ENCODE measurements at places on chromosomes 7 and 10. TPM values are rescaled to one million over a fixed set of nuclear protein-coding genes. Genes with fewer than 3 reads are reported as not detected.

GRCh38 chr7:139762886-139763285 is 14.9 kb downstream of the HIPK2 start:
- no peak for DNase-seq

- DNase-seq: peak; percentile 94
These were observed 92.0 kb upstream of the INSIG1 start for GRCh38 chr7:155205368-155206317.

GRCh38 chr7:1845536-1846311 is 175.6 kb downstream of the ELFN1 start:
- no peak for DNase-seq

- peak; percentile 94 for DNase-seq
These were observed 13.1 kb downstream of the LSM5 start for GRCh38 chr7:32476816-32477648.

GRCh38 chr7:139080905-139081304 is 28.6 kb downstream of the ZC3HAV1 start:
- no peak for DNase-seq

DNA sequence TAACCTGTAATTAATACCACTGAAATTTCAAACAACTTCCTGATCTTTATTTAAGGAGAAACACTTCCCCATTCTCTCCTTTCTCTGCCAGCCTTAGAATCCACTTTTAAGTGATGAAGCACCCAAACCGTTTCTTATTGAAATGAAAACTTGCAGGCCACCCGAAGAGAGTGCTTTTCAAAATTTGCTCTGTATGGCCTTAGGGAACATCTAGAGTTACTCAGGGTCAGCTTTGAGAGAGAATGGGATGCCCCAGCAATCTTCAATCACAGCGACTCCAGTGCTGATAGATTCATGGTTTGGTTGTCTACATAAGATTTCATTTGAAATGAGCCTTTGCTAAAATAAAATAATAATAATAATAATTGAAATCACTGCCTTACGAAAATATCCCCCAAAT is 323.1 kb downstream of the PCLO start:
- no peak for DNase-seq

DNA sequence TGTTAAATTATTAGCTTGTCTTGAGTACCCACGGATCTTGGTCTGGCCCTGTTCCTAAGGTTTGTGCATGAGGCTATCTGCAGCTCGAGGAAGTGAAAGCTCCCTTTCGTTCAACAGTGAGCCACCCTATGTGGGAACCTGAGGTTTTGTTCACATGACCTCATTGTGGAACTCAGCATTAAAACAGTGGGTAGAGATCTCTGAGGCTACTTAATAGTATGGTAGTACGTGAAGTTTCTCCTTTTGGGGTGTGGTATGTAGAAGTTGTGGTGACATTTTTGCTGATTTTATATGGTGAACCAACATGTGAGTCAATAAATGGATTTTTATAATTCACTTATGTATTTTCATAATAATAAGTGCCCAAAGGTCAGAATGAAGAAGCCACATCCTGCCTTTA is 252.7 kb upstream of the FERD3L start:
- DNase-seq: no peak

GRCh38 chr7:19920166-19920565 is 146.7 kb upstream of the TMEM196 start:
- no peak for DNase-seq

DNA sequence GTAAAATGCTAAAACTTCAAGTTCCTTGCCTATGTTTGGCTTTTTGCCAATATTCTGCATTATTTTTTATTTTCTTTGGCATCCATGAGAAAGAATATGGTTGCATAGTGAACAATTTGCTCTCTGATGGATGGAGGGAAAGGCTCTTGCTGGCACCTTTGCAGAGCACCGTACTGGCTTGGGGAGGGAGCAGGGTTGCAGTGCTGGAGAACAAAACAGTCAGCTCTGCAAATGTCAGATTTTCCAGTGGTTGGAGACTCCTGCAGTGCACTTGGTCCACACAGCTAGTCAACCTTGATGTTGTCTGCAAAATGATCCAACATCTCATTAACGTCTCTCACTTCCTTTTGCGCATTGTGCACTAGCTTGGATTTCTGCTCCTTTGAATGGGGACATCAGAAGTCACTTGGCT is 100.8 kb downstream of the ANLN start:
- DNase-seq: no peak

DNA sequence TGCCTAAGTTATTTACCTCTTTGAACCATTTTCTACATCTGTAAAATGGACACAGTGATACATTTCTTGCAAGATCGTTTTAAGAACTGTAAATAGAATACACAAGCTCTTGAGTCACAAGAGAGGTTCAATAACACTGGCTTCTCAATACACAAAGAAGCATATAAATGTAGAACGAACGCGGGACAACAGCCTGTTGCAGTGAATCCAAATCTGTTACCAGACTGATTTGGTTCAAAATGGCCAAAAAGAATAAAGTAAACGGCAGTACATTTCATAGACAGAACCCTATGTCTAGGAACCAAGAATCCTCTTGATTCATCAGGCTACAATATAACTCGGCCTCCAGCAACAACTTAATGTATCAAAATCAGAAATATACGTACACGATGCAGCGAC is 701 bp downstream of the MTPAP start:
- DNase-seq: peak; percentile 23

- DNase-seq: peak; percentile 69
These were observed 45.7 kb downstream of the LYZL2 start for GRCh38 chr10:30583778-30584415.

DNA sequence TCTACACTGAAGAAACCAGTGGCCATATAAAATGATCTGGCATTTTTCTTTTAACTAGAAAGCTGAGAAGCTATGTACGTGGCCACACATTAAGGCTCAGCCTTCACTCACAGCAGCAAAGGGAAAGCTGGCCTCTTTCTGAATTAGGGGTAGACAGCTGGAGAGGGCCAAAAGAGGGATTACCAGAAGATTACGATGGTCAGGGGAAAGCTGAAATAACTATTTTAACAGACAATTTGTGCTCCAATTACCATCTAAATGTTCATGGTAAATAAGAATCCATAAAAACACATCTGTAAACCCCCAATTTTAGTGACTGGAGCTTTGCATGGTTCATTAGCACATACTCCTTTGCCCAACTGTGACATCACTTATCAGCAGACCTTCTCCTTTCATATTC is 314.3 kb downstream of the HPSE2 start:
- no peak for DNase-seq

DNA sequence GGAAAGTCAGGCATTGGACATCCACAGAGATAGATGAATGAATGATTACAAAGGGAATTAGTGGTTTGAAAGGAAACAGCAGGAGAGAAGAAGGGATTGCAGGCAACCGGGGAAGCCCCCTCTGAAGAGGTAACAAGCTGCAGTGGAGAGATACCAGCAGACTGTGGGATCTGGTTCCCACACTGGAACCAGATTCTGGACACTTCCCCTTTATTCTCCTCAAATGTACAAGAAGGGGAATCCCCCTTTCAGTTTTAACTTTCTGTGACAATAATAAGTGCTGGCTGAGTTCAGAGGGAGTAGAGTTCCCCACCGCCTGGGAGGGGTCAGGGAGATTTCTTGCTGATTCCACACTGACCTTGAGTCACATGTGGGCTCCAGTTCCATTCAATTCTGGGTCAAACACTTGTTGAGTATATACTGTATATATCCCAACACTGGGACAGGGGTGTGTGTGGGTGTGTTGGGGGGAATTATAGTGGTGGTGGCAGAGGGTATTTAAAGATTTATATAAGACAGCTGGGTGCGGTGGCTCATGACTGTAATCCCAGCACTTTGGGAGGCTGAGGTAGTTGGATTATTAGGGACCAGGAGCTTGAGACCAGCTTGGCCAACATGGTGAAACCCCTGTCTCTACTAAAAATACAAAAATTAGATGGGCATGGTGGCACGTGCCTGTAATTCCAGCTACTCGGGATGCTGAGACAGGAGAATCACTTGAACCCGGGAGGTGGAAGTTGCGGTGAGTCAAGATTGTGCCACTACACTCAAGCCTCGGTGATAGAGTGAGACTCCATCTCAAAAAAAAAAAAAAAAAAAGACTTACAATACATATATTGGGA is 16.5 kb upstream of the DDIT4 start:
- DNase-seq: no peak

- DNase-seq: no peak
These were observed 179.7 kb downstream of the HGF start for GRCh38 chr7:81590131-81590530.

- DNase-seq: no peak
These were observed 108.9 kb downstream of the UPF2 start for GRCh38 chr10:11933577-11934223.

DNA sequence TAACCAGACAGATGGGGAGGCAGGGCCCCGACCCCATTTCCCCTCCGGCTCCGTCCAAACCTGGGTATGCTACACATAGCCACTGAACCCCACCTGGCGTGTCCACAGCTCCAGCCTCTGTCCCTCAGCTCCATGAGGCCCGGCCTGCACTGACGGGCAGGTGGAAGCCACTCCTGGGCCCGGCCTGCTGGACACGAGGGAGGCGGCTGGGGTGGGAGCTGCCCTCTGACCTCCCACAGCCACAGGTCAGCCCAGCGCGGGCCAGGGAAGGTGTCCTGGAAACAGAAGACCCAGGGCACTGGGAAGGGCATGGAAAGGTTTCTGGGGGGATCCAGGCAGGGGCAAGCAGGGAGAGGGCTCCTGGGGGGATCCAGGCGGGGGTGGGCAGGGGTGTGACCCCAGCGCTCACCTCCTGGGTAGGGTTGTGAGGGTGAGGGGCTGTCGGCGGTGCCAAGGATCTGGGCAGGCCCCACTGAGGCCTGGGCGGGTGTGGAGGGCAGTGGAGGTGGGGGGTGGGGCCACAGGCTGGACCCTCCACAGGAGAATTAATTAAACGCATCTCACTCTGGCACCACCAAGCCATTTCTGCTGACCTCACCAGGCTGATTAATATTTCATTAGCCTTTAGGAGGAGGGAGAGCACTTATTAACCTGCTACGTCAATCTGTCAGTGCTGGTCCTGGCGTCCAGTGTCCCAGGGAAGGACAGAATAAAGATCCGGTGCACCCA is 108.9 kb downstream of the UNCX start:
- no peak for DNase-seq

- DNase-seq: peak; percentile 32
These were observed 5.6 kb upstream of the IFIT2 start for GRCh38 chr10:89296220-89296648.

DNA sequence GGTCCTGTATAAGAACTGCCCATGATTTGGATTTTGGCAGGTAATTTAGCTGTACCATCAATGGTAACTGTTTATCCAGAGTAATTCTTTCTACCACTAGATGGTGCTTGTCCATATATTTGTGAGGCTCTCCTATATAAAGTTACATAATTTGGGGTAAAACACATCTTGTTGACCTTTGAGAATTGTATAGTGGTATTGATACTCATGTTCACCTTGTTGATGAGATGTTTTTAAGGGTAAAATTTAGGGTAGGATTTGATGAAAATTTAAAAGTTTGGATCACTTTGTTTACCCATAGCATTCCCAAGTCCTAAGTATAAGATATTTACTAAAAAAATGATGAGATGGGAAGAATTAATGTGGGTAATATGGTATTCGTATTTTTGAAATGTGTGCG is 31.6 kb downstream of the ST7 start:
- peak; percentile 52 for DNase-seq

GRCh38 chr10:112698133-112698817 is 251.3 kb downstream of the VTI1A start:
- DNase-seq: no peak

DNA sequence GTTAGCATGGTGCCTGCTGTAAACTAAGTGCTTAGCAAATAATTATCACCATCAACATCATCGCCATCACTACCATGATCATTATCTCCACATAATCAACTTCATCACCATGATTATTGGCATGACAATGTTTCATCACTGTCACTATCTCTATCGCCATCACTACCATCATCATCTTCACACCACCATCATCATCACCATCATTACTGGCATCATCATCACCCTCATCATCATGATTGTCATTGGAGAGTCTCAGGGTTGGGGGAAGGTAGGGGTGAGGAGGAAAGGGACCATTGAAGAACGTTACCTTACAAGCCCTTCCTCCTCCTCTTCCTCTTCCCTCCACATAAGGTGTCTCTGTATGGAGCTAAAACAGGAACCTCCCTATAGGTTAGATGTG is 54.9 kb upstream of the GPR26 start:
- DNase-seq: no peak

DNA sequence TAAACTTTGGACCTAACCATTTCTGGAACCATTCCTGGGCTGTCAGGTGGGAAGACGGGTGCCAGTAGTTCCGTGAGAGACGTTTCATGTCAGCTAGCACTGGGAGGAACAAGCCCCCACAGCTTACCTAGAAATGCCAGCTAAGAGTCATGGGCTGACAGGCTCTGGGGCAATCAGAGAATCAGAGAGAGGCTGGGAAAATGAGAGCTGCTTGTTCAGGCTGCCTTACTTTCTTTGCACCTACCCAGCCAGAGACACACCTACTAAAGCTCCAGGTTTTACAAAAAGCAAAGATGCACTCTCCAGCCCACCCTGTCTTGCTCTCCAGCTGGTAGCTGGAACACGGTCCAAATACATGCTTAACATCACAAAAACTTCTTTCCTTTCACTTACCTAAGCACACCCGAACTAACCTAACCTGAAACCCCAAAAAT is 688 bp downstream of the PTN start:
- DNase-seq: no peak

- DNase-seq: no peak
These were observed 648.8 kb downstream of the NXPH1 start for GRCh38 chr7:9082203-9082602.

DNA sequence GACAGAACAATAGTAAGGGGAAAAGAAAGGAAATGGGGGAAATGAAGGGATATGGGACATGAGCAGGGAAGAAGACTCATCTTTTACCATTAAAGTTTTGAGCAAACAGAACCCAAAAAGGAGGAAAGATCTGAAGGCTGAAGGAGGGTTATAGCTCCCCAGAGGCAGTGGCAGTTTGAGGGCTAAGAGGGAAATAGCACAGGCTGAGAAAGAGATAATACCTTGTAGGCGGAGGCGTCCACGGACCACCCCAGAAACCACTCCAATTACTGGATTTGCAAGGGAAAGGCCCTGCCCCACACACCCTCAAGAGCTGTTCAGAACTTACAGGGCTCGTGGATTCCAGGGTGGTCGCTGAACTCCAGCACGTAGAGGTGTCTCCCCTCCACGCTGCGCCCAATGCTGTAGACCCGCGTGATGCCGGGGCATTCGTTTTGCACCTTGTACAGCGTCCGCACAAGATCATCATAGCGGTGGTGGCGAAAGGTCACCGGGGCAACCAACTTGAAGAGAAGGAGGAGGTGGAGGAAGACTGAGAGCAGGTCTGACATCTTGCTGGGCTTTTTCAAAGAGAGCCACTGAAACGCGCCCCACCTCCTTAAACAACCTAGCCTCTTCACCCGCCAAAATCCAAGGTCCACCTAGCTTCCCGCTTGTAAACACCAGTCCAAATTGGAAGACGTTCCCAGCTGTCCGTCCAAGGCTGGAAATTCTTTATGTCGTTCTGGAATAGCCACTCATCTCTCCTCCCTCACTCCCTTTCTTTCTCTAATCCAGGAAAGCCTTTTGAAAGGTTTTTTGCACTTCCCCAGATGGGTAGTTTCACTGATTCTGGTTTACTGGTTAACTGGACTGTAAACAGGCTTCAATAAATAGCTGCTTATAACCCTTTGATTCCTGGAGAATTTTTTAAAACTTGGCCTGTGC is at the start of gene CPN1:
Gene CPN1, minus strand, starts transcription at position 795 of the 927 bp plus-strand sequence. Its CDS starts 244 bp downstream, at position 551.
- DNase-seq: no peak

The TRIM8 gene
- total RNA-seq: 31.1 TPM

The PTPN20 gene
- 2.9 TPM for total RNA-seq

The HGF gene
- under 0.01 TPM for total RNA-seq

The MRPS17 gene
- total RNA-seq: 32.4 TPM

Data from bronchial epithelial cell (primary cell).